Osteocyte (in vitro differentiated cells): ENCODE measurements at places on chromosomes 6 and 20.

GRCh38 chr6:169424149-169424804, 170.6 kb upstream of the THBS2 start:
- DNase-seq, result no peak

- no peak for DNase-seq
Measured at GRCh38 chr6:33834401-33835392, 30.9 kb upstream of the MLN start.

DNA sequence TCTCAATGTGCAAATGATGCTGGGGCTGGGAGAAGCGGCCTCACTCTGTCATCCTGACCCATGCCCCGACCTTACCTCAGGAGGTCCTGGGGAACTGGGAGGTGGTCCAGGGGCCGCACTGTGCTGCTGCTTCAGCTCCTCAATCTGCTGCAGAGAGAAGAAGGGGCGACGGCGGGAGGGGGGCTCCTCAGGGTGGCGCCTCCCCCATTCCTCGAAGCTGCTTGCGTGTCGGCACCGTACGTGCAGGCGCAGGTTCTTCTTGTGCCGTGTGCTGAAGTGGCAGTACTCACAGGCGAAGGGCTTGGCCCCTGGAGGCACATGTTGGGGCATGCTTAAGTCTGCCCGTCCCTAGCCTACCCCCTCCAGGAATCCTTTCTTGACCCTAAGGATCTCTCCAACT, 12.9 kb downstream of the ZNF335 start:
- DNase-seq, result no peak

DNA sequence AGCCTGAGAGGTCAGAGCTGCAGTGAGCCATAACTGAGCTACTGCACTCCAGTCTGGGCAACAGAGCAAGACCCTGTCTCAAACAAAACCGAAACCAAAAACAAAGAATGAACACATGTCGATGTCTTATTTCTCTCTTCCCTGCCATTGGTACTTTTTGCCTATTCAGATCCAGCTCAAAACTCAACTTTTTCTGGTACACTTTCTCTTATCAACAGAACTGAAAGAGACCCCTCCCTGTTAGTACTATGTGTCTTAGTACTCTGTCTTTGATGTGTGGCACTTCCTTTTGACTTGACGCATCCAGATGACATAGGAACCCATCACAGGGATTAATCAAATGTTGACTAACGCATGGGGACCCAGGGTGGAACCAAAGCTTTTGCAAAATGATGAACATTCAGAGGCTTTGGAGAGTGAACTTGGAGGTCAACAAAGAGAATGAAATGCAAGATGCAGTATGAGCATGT, 44.8 kb downstream of the AKAP12 start:
- no peak for DNase-seq

GRCh38 chr6:15665237-15665636, 2.4 kb upstream of the DTNBP1 start:
- DNase-seq, result no peak

- DNase-seq, result no peak
Measured at GRCh38 chr20:20837574-20838021, 125.2 kb upstream of the RALGAPA2 start.

DNA sequence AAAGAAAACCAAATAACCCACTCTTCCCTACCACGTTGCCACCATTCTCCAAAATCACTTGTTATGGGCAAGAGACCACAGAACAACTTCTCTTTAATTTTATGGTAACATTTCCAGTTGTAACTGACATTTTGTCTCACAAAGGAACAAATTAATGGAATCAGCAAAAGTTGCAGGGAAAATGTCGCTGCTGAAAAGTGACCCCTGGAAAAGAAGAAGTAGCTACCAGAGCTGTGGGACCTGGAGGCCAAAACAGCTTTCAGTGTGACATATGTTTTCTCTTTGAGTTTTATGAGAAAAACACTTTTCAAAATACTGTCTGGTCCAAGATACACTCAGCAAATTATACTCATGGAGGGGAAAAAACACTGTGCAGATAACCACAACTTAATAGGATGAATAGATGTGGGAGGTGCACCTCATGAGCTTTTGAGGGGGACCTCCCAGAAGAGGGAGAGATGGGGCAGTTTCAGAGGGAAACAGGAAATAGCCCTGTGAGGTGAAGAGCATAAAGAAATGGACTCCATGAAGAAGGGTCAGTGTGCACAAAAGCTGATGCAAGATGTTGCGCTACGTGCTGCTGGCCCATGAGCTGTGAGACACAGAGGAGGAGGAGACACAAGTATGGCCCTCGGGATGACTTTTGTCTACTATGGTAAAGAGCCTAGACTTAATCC, 87.3 kb downstream of the DTNBP1 start:
- DNase-seq, result no peak

- DNase-seq, result peak; percentile 73
Measured at GRCh38 chr20:59663513-59664060, 59.2 kb downstream of the PHACTR3 start.

DNA sequence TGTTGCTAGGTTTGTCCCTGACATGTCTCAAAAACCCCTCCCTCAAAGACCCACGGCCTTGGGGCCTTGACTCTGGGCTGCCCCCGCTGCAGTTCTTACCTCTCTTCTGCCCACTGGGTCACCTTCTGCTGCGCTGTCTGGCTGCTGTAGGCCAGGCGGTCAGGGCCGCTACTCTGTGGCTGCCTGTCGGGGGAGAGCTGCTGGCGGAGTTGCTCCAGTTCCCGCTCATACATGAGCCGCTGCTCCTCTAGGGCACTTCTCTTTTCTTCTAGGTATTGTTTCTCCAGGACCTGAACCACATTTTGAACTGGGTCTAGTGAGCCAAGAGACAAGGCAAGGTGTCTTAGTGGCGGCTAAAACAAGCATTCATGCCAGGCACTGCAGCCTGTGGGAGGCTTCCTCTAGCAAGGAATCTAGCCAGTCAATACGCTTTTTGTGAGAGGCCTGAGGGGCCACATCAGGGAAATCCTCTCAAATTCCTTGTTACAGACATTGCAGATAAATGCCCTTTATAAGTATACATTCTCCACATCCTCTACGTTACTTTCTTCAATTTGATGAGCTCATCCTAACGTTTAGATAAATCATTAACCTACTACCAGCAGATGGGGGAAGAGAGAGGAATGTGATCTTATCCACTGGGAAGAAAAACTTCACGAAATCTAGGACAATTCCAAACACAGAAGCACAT, 110.3 kb upstream of the NUP153 start:
- DNase-seq, result no peak

GRCh38 chr6:130743175-130743574, 84.0 kb upstream of the SMLR1 start:
- DNase-seq, result no peak

DNA sequence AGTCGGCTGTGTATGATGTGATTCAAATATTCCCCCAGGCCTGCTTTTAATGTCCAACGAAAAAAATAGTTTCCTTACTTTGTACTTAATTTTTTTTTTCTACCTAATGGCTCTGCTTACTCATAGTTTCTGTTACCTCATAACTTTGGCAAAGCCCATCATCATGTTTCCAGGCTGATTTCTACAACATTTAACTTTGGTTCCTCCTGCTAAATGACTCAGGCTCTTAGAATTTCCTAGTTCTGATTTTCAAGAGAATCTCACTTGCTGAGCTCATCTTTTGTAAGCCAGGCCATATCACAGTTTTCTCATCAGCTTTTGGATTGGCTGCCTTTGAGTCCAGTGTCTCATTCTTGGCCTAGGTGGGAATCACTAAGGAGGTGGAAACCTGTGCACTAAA, 323.1 kb downstream of the HDGFL1 start:
- DNase-seq, result no peak

GRCh38 chr20:9838035-9838377, 870 bp downstream of the PAK5 start:
- DNase-seq, result no peak

- DNase-seq, result no peak
Measured at GRCh38 chr6:68754681-68755213, 119.7 kb downstream of the ADGRB3 start.

- peak; percentile 69 for DNase-seq
Measured at GRCh38 chr6:170127151-170127550, 163.7 kb downstream of the DLL1 start.

DNA sequence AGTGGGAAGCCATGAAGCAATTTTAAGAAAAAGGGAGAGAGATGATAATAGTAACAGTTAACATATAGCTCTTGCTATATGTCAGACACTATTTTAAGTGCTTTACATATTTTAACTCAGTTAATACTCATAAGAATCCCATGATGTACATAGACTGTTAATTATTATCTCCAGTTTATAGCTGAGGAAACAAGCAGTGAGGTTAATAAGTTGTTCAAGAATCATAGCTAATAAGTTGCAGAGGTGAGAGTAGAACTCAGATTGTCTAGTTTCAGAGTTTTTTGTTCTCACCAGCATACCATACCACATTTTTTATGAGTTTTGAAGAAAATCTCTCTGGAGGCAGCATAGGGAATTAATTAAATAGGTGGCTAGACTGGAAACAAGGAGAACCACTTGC, 144.6 kb upstream of the MMS22L start:
- DNase-seq, result no peak

DNA sequence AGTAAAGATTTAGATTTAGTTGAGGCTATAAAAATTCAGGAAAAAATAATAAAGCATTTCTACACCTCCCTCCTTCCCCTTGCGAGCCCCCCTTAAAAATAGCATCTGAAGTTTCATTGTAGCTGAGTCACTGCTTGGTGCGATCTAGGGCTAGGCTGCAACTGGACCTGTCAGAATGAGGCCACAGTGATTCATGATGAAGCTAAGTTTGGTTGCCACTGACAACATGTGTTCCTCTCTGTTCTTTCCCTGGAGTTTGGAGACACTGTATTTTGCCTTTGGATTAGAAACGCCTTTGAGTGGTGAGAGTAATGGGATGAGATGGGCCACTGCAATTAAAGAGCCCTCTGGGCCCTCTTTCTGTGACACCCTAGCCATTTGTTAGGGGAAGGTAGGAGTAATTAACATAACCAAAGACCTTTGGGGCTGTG, 334.1 kb downstream of the NRN1 start:
- no peak for DNase-seq

GRCh38 chr20:55964790-55965189, 40.5 kb downstream of the CBLN4 start:
- DNase-seq, result no peak

GRCh38 chr20:45337367-45338120, 10.7 kb downstream of the SDC4 start:
- DNase-seq, result no peak

DNA sequence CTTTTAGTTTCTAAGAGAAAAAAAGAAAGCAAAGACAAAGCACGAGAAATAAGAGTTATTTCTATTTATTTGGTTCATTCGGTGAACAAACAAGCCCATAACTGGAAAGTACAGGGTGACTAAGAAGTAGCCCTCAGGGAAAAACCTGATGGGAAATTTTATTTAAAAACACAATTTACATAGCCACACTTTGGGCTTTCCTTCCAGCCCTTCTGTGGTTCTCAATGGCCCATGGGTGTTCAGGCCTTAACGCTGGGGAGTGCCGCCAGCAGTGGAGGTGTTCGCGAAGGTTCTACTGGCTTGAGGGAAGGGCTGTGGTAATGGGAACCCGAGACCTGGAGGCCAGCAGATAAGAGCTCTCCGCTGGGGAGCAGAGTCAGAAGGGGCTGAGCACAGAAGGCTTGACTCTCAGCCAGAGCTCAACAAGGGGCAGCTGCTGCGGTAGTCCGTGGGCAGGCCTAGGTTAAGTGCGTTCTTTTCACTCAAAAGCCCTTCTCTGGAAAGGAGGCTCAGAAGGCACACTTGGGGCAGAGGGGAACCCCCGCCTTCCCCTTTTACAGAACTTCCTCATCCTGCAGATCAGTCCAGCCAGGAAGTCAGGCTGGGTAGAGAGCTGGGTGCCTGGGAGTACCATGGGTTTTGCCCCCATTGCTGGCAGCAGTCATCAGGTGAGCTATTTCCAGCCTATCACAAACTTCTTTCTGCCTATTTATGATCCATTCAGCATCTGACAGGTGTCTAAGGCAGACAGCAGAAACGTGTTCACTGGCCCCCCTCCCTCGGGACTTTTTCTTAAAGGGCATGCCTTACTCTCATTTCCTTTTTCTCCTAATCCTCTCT, 8.8 kb upstream of the CD83 start:
- DNase-seq, result no peak

GRCh38 chr6:37741757-37742400, 44.2 kb upstream of the MDGA1 start:
- DNase-seq, result no peak
